H1 (cell line): ENCODE measurements at places on chromosomes 6 and 20.

DNA sequence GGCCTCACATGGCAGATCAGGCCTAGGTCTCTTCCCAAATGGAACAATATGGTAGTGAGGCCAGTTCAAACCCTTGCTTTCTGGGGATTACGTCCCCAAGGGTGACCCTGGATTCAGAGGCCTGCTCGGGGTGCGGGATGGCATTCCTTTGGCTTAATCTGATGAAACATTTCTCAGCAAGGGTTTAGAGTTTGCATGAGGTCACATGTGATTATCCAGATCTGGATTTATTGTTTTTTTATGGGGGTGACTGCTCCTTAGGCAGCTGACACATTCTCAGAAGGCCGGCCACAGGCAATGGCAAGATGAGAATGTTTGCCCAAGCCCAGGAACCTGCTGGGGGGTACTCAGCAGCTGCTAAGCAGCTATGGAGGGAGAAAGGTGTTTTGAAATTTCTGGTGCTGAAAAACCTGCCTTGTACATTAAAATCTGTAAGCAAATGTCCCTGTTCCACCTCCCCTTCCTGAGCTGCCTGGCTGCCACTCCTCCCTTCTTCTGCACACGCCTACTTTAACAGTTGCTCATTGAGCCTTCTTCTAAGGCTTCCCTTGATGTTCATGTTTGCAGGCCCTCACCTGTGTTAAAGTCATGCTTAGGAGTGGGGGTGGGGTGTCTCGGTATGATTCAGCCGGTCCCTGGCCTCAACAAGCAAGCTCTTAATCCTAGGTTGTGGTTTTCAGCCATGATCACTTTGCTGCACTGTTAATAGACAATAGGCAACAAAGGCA, 37.9 kb upstream of the FUCA2 start:
- DNase-seq = no peak

DNA sequence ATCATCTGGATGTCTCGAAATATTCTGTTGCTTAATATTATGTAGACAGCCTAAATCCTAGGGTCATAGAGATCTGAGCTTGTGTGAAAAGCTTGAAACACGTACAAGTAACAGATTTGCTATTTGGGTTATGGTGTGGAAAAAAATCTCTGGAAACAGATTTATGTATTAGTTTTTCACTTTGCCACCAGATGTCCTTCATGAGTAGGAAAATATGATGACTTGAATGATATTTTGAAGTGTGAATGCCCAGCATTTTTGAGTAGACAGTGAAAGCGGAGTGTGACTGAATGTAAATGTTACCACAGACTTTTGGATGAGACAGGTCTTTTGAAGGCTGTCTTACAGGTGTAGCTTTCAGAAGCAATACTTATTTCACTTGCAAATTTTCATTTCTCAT, 4.2 kb upstream of the BMP6 start:
- DNase-seq = no peak

- no peak for DNase-seq
Observed at GRCh38 chr6:5828296-5828695, 178.4 kb downstream of the NRN1 start.

- no peak for DNase-seq
Observed at GRCh38 chr6:155107432-155108069, 112.4 kb downstream of the TIAM2 start.

DNA sequence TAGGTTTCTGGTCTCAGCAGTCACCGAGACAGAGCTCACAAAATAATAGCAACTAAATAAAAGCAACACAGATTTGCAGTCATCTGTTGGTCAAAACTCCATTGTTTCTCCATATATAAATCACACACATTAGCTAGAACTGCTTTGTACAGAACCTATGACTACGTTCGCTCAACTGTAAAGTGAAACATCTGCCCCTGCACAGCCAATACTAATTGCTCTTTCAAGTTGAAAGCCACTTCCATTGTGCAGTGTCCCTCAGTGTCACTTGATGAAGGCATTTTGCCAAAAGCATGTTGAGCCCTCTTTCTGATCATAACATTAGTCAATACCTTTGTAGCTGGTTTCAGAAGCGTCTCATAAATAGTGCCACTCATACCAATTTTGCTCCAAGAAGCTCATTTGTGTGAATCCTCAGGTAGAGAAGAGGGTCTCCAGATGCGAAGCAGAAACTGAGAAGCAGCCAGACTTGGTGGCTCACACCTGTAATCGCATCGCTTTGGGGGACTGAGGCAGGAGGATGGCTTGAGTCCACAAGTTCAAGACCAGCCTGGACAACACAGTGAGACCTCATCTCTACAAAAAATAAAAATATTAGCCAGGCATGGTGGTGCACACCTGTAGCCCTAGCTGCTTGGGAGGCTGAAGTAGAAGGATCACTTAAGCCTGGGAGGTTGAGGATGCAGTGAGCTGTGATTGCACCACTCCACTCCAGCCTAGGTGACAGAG, 68.9 kb downstream of the PERP start:
- DNase-seq = no peak

GRCh38 chr6:111107589-111107988, 20.3 kb downstream of the SLC16A10 start:
- no peak for DNase-seq
